Endothelial cell of umbilical vein (primary cell): ENCODE measurements at places on chromosomes 7 and 10. TPM values are rescaled to one million over a fixed set of nuclear protein-coding genes. Genes with fewer than 3 reads are reported as not detected.
A peak's percentile ranks its signal among the peaks of the same experiment; 100 is the strongest.

DNA sequence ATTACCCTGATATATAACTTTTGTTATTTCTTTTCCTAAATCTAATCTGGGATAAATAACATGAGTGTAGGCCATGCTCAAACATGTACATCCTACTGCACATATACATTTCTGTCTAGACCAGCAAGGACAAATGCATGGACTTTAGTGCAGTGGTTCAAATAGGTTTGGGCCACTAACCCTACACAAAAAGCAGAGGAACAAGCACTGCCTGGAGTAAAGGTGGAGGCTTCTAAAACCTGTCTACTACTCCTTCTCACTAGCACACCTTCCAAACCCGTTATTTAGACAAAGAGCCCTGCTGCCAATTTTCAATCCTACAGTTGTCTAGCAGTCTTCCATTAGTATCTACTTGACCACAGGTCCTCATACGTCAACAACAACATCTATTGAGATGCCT, 34.8 kb downstream of the SGCE start:
- H3K27me3 ChIP-seq = no peaks in the 10 kb centered on the region
- H3K4me1 ChIP-seq = peaks cover 5% of the 10 kb centered on the region
- no peak overlapping the region for H3K4me3 ChIP-seq
- DNase-seq = no peak

DNA sequence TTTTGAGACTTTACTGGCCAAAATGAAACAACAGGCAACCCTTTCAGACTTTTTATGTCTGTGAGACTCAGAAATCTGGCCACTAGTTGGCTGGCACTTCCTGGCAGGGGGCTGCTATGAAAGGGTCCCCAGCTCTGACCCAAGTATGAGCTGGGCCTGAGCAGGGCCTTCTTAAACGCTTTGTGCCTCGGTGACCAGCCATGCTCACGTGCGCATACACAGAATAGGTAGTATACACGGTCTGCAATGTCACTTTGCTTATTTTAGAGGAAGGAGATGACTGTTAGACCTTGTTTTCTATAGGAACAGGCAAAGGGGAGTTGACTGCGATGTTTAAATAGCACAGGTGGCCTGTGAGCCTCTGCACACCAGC, 129.6 kb downstream of the VIPR2 start:
- H3K4me3 ChIP-seq = no peak overlapping the region
- H3K36me3 ChIP-seq = no peaks in the 10 kb centered on the region
- H3K4me1 ChIP-seq = no peaks in the 10 kb centered on the region

DNA sequence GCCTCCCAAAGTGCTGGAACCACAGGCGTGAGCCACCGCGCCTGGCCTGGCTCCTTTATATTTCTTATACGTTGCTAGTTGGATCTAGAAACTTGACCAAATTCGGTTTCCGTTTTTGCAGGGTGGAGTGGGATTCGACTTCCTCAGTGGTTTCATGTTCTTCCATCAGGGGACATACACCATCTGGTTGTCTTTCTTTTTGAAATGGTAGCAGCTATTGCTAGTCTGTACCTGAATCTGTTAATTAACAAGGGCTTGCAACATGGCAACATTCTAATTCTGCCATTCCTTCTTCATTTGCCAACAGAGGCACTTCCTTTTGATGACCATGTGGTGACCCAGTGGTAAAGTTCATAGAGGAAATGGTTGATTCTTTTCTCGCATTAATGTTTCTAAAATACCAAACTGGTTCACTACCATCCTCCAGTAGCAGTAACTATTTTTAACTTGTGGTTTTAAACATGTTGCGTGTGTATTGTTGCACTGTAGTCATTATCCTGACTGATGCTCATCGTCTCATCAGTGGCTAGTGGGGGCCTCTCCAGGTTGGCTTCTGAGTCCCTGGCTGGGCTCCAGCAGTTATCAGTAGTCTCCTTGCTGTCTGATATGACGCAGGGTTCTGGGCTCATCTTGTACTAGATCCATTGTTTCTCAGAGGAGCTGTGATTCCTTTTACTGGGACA, 159.2 kb downstream of the RGS10 start:
- H3K4me1 ChIP-seq = no peaks in the 10 kb centered on the region
- no peaks in the 10 kb centered on the region for H3K27me3 ChIP-seq
- no peak overlapping the region for H3K27ac ChIP-seq
- DNase-seq = no peak
- H3K36me3 ChIP-seq = peaks cover 3% of the 10 kb centered on the region

GRCh38 chr7:156479596-156479995, 161.0 kb upstream of the RNF32 start:
- no peaks in the 10 kb centered on the region for H3K27me3 ChIP-seq
- H3K27ac ChIP-seq = no peak overlapping the region
- no peaks in the 10 kb centered on the region for H3K4me1 ChIP-seq
- no peak overlapping the region for H3K4me3 ChIP-seq
- no peaks in the 10 kb centered on the region for H3K36me3 ChIP-seq

DNA sequence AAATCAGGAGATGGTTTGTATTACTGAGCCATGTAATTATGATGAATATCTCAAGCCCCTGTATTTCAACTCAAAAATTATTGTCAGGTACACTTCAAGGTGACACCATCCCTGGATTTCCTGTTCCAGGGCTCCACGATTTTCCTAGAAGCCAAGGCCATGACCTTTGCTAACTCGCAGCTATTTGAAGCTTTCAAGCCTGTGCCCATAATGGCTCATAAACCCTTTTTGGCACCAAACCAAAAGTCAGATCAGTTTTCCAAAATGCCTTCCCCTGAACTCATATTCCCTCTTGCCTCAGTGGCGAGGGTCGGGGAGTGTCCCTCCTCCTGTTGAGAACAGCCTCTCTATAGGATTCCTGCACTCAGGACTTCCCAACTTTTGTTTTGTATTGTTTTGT, 70.8 kb downstream of the HIP1 start:
- no peak overlapping the region for H3K27ac ChIP-seq
- H3K4me3 ChIP-seq = no peak overlapping the region
- no peak for DNase-seq
- H3K27me3 ChIP-seq = no peaks in the 10 kb centered on the region
- H3K4me1 ChIP-seq = peaks cover 17% of the 10 kb centered on the region

DNA sequence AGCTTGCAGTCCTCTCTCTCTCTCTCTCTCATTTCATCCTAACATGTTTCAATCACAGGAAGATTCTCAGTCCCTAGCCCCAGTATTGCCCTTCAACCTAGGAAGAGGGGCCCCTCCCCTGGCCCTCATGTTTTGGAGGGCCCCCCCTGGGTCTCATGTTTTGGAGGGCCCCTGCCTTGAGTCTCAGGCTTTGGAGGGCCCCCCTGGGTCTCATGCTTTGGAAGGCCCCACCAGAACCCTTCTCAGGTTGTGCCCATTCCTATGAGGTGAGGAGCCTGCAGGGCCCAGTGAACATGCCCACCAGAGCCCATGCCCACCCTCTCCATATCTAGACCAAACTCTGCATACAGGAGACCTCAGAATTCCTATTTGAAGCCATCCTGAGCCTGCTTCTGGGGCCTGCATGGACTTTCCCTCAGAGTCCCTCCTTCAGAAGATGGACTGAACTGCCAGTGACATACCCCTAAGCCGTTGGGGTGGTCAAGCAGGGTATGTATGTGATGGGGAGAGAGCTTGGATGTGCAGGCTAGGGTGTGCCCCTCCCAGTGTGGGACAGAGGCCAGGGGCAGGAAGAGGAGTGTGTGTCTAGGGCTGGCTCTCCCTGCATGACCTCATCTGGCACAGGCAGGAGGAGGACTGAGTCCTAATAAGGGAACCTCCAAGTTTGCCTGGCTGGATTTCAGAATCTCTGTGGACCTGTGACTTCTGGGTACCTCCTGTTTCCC, 8.1 kb upstream of the VDAC2 start:
- H3K36me3 ChIP-seq = no peaks in the 10 kb centered on the region
- H3K27me3 ChIP-seq = no peaks in the 10 kb centered on the region
- no peak for DNase-seq
- H3K27ac ChIP-seq = no peak overlapping the region

CCDC3 gene
- polyA plus RNA-seq = 0.90 and 1.2 TPM in 2 replicates

PLXNA4 gene
- 12.1 and 12.4 TPM in 2 replicates for polyA plus RNA-seq

DNA sequence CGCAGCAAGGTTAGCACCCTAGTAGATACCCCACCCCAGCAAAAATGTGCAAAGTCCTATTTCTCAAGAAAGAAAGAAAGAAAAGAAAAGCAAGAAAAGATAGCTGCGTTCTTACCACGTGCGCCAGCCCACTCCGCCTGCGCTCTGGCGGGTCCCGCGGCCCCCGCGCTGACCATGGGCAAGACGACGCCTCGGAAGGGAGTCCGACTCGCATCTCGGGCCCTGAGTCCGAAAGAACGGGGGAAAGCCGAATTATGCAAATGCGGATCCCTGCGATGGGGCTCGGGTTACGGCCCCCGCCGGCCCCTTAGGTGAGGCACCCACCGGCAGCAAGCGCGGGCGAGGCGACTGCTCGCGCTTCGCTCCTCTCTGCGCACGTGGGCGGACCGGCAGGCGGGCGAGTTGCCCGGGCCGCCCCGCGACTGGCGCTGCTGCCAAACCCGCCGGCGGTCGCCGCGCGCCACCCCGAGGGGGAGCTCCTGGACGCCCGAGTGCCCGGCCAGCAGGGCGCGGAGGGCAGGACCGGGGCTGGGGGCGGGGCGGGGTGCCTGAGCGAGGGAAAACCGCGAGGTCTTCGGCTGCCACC, 2.4 kb upstream of the EGR2 start:
- DNase-seq = peak; percentile 6
- peaks cover 64% of the 10 kb centered on the region for H3K27me3 ChIP-seq
- H3K4me3 ChIP-seq = no peak overlapping the region

DNA sequence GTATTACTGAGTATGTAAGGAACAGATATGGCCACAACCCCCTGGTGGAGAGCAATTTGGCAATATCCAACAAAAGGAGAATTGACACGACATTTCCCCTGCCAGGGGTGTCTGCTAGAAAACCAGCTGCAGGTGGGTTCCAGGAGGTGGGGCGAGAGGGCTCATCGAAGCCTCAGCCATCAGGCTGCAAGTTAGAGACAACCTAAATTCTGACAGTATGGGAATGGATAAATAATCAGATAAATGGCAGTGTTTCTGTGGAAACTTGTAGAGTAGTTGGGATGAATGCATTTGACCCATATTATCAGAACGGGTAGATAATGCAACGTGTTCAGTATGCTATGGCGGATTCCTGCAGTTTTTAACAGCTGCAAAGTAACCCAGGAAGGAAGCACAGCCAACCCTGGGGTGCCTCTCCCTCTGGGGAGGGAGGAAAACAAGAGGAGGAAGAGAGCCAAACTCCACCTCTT, 3.5 kb downstream of the TMEM273 start:
- H3K27me3 ChIP-seq = no peaks in the 10 kb centered on the region
- DNase-seq = no peak
- H3K4me1 ChIP-seq = peaks cover 16% of the 10 kb centered on the region

GPR26 gene
- not detected in 2 replicates for polyA plus RNA-seq

DNA sequence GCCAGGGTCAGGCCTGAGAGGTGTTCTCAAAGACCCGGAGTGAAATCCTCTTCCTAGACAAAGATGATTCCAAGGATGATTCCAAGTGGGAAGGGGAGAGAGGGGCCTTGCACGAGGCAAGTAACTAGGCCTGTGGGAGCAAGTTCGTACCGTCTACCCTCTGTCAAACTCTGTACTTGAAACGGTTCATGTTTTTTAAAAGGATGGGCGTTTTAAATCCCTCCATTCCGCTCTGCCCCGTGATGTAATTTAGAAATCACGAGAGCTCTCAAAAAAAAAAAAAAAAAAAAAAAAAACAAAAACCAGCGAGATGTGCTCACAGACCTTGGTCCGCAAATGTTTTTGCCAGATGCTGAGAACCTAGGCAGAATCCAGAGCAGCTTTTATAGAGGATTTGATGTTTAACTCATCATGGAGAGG, 114.7 kb upstream of the CARD11 start:
- H3K27me3 ChIP-seq = peaks cover 9% of the 10 kb centered on the region
- no peak overlapping the region for H3K27ac ChIP-seq
- no peak for DNase-seq
- no peaks in the 10 kb centered on the region for H3K4me1 ChIP-seq

ZNF485 gene
- polyA plus RNA-seq = 0.16 and 1.0 TPM in 2 replicates

OR2A5 gene
- not detected in 2 replicates for polyA plus RNA-seq

TBC1D12 gene
- polyA plus RNA-seq = 2.9 and 3.2 TPM in 2 replicates

GRCh38 chr7:20441991-20442441, 111.3 kb downstream of the ITGB8 start:
- H3K27me3 ChIP-seq = no peaks in the 10 kb centered on the region
- H3K4me1 ChIP-seq = peaks cover 14% of the 10 kb centered on the region
- no peak overlapping the region for H3K4me3 ChIP-seq
- peak; percentile 95 for DNase-seq
